ENCODE measurements at places on chromosomes 12 and 14.

DNA sequence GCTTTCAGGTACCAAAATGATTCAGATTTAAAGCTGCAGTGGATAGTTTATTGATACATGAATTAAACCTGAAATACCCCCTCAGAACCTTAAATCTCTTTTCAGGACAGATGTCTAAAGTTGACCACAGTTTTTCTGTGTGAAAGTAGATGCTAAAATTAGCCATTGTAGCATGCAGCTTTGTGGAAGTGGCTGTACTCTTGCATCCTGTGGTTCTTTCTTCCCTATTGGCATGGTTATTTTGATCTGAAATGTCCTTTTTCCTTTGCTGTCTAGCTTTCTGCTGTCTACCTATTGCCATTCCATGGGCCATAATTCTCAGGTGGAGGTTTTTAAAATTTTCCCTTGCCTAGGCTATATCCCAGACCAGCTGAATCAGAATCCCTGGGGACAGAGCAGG lies 455.6 kb downstream of the ZFP36L1 start:
- no peak for DNase-seq

DNA sequence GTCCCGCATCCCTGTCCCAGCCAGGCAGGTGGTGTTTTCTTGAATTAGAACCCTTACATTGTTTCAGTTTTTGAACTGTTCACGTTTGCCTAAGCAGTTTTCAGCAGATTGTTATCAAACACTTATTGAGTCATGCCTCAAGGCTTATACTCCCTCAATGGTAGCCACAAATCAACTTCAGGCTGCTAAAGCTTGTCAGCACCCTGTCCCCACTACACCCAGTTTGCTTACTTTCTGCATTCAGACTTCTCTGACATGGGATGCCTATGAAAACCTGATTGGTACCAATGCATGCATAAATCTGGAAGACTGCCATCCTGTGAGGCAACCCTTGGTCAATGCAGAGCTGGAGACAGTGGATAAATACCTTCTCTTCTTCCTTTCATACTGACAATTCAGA lies 225.4 kb downstream of the BTG1 start:
- DNase-seq, result no peak

GRCh38 chr14:29716150-29716549 lies 211.5 kb downstream of the PRKD1 start:
- DNase-seq, result no peak

GRCh38 chr14:59333668-59334067 lies 131.5 kb downstream of the GPR135 start:
- no peak for DNase-seq

DNA sequence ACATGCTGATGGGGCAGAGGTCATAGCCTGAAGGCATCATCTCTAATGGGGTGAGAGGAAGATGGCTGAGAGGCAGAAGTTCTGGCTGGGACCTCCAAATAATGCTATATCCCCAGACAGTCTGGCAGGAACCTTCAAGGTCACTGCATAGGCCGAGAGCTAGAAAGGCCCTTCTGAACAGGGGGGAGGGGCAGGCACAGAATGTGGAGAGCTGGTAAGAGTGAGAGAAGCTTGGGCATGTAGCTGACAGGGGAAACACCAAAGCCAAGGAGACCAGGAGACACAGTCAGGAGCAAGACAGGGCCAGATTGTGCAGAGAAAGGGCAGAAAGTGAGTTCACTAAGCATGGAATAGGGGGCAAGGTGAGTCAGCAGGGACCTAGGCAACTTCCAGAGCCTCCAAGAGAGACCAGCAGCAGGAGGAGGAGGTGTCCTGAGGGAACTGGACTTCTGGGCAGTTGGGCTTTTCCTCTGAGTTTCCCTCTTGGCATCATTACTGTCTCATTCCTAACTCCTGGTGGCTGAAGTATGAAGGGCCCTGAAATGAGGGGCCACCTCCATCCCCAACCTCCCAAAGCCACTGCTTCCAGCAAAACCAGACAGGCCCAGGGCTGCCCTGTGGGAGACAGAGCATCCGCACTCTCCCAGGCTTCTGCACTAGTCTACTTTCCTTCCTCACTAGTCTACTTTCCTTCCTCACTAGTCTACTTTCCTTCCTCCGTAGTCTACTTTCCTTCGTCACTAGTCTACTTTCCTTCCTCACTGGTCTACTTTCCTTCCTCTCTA lies 17.1 kb downstream of the ANO2 start:
- DNase-seq, result no peak

DNA sequence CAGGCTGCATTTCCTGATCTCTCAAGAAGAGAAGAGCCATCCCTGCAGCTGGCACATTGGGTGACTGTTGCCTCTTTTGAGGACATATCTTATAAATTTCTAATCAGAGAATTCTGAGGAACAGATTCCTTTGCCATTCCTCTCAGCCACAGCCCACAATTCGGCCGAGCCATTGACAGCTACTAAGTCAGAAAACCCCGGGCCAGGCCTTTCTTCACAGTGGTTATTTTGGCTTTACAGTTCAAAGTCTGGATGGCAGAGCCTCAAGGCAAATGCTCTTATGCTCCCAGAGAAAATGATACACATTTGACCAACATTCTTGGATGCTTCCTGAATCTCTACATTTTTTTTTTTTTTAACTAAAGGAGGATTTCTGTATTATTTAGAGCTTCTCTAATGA lies 138.4 kb upstream of the FRMD6 start:
- DNase-seq, result no peak

- no peak for DNase-seq
These were observed 35.8 kb downstream of the NIN start for GRCh38 chr14:50795142-50795541.

DNA sequence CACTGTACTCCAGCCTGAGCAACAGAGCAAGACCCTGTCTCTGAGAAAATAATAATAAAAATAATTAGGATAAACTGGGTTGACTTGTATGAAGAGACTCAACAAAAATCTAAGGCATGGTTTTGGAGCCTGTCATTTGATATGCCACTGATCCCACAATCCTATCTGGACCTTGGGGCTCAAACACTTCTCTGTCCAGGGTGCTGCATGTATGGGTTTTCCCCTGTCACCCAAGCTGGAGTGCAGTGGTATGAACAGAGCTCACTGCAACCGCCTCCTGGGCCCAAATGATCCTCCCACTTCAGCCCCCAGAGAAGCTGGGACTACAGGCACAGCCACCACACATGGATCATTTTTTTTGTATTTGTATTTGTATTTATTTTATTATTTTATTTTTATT lies 5.3 kb upstream of the VSIG10 start:
- no peak for DNase-seq

DNA sequence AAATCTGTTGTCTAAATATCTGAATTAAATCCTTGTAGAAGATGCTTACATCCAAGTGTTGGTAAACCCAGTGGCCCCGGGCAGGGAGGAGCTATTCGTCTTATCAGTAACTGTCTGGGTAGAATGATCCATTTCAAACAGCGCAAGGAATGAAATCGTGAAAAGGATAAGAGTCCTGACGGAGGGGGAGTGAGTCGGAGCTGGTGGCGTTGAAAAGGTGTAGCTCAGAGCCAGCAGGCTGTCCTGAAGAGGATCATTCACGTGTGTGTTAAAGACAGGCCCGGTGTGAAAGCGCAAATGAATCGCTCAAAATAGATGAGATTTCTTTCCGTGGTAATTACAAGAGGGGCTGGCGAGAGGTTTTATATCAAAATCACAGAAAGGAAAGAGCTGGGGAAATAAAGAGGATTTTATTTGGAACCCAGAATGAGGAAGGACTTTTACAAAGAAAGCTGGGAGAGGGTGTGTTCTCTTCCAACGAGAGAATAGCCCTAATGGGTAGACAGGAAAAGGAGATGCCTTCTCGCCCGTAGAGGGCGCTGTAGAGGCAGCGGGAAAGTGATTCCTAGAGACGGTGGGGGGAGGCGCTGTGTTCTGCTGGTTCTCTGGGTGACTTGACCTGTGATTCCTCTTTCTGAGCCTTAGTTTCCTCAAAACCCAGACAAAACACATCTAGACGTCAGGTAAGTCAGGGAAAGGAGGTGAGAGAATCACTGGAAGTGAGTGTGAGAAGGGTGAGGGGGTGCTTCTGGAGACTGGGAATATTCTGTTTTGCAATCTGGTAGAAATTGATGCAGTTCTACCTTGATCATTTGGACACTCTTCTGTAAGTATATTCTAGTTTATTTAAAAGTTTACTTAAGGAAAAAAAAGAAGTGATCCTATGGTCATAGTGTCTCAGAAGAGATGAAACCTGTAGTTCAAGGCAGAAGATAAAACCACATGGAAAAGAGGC lies 39.3 kb downstream of the SRRM4 start:
- DNase-seq, result no peak

GRCh38 chr12:12428961-12429657 lies 72.2 kb downstream of the BORCS5 start:
- no peak for DNase-seq

- DNase-seq, result no peak
These were observed 16.9 kb upstream of the AICDA start for GRCh38 chr12:8629486-8630033.

- DNase-seq, result no peak
These were observed 41.0 kb upstream of the PYGL start for GRCh38 chr14:50985124-50985858.

DNA sequence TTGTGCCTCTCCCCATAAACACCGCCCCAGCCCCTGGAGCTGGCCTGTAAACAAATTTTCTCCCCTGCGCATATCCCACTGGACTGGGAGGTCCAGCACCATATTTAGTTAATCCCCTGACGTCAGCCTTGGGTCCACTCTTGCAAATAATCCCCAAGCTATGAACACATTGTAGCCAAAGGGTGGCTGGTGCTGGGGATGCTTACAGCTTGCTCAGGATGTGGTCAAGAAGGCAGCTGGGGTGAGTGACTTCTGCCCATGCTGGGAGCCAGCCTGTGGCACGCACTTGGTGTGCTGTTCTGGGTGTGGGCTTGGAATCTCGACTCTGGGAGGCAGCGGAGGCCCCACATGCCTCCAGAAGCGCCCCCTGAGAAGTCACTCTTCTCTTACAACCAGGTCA lies 32.1 kb downstream of the CMKLR1 start:
- no peak for DNase-seq

DNA sequence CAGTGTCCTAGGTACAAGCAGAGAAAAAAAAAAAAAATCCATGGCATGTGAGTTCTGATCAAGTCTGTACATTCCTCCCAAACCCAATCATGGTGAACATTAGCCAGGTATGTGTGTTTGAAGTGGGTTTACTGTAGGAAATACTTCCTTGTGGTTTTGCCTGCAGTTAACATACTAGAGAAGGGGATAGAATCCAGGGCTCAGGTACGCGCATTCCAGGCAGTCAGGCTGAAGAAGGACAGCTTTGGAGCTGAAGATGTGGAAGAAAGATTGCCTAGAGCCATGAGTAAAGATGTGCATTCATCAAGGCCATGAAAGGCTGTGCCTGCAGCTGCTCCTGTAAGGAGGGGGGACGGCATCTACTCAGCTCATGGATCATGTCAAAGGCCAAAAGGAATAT lies 88.2 kb upstream of the NTF3 start:
- no peak for DNase-seq

DNA sequence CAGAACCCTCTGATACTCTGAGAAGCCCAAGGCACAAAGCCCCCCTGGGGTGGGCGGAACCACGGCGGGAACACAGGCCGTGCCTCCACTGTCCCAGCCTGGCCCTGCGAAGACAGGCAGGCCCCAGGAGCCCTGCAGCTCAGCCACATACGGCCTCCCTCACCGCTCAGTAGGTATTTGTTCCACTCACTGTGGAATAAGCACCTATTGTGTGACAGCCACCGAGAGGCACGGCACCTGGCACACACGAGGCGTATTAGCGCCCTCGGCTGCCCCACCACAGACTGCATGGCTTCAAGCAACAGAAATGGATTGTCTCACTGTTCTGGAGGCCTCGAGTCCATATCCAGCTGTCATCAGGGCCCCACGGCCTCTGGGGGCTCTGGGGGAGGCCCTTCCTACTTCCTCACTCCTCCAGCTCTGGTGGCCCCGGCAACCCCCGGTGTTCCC lies 66.3 kb downstream of the NCOR2 start:
- no peak for DNase-seq

GRCh38 chr12:117059156-117059555 lies 40.1 kb downstream of the TESC start:
- DNase-seq, result no peak

DNA sequence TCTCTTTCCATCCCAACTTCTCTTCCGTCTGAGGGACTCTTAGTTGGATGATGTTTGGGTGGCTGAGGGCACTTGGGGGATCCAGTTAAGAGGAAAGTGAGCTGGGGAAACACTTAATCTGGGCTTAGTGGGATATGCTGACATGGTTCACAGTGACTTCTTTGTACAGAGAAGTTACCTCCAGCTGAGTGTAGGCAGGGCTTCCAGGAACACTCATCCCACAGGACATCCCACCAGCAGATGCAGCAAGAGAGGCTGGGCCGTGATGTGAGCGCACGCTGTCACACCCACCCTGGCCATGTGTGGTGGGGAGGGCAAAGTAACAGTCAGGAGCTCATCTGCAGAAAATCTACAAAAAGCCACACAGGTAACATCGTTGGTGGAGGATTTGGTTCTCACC lies 832 bp upstream of the CACNA2D4 start:
- no peak for DNase-seq

GRCh38 chr12:105930557-105931503 lies 207.9 kb downstream of the NUAK1 start:
- no peak for DNase-seq

GRCh38 chr14:100215330-100215885 lies 23.5 kb upstream of the YY1 start:
- no peak for DNase-seq

DNA sequence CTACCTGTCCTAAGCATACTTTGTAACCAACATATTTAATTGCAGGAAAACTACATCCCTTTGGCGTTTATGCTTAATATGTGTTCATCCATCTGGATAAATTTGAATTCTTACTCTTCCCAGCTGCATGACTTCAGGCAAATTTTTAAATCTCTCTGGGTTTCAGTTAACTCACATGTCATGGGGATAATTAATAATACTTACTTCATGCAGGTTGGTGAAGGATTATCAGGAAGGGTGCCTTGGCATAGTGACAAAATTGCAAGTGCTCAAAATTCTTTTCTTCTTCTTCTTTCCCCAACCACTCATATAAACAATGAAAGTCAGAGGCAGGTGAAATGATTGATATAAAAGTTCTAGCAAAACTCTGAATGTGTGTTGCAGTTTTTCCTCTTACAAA lies 15.9 kb downstream of the SYT10 start:
- DNase-seq, result no peak

DNA sequence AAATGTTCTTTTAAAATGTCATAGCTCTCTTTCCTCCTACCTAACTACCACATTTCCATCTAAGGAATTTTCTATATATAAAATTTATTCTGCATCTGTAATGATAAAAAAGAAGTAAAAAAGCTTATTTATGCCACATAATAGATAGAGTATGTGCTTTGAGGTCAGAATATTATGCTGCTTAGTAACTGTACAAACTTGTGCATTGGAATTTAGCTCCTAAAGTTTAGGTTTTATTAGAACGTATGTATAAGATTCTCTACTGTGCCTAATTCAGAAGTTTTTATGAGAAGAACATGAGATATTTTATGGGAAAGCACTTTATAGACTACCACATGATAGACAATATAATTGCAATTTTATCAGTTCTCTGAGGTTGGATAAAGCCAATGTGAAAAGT lies 384.6 kb downstream of the SLC16A7 start:
- no peak for DNase-seq

- DNase-seq, result no peak
These were observed 18.4 kb downstream of the DDX51 start for GRCh38 chr12:132125736-132126135.

GRCh38 chr14:32709027-32709426 lies 229.7 kb upstream of the NPAS3 start:
- no peak for DNase-seq
